ENCODE measurements at places on chromosomes 12 and 14. TPM values are rescaled to one million over a fixed set of nuclear protein-coding genes. Genes with fewer than 3 reads are reported as not detected.

RFLNA gene
- total RNA-seq = not detected

IL23A gene
- total RNA-seq = not detected

ANO2 gene
- not detected for total RNA-seq

SLCO1A2 gene
- total RNA-seq = not detected

LRP6 gene
- 41.4 TPM for total RNA-seq

PSEN1 gene
- total RNA-seq = 62.7 TPM

LRRC10 gene
- not detected for total RNA-seq
